ENCODE measurements at places on chromosomes 5 and 9.

DNA sequence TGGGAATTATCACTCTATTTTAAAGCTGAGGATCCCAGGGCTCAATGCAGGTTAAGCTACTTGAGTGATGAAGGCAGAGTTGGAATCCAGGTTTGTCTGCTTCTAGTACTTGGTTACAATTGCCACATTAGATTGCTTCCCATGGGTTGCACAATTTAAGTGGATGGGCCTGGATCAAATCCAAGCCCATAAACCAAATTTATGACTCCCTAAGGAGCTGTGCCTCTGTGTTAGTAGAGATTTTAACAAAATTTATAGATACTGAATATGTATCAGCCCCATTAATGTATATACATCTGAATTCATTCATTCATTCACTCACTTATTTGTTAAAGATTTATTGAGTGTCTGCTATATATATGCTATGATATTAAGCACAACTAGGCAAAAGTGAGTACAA lies 332.3 kb upstream of the KLF9 start:
- DNase-seq = no peak

GRCh38 chr5:128341056-128341455 lies 197.0 kb downstream of the FBN2 start:
- no peak for DNase-seq

GRCh38 chr9:131270171-131271015 lies 5.9 kb downstream of the FAM78A start:
- DNase-seq = peak; percentile 66

- no peak for DNase-seq
These were observed 39.6 kb downstream of the POC5 start for GRCh38 chr5:75677607-75678006.

- DNase-seq = no peak
These were observed 381.2 kb downstream of the NFIB start for GRCh38 chr9:13932528-13933267.

DNA sequence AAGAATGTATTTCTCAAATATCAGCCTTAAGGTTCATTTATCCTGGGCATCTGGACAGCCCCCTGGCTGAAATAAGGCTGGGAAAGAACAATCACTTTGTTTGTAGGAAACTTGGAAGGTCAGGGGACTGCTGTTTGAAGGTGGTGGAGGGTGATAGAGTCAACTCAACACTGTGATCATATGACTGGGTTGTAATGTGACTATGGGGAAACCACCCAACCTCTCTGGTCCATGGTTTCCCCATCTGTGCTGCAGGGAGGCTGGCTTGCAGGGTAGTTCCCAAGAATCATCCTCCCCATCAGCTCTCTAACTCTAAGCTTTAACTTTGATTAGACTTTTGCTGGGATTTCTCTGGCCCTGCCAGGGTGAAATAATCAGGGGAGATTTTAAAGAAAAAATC lies 10.0 kb downstream of the INSYN2B start:
- no peak for DNase-seq

- no peak for DNase-seq
These were observed 23.5 kb downstream of the KLF9 start for GRCh38 chr9:70390933-70391341.

GRCh38 chr5:178196281-178196812 lies 8.0 kb upstream of the HNRNPAB start:
- DNase-seq = no peak

DNA sequence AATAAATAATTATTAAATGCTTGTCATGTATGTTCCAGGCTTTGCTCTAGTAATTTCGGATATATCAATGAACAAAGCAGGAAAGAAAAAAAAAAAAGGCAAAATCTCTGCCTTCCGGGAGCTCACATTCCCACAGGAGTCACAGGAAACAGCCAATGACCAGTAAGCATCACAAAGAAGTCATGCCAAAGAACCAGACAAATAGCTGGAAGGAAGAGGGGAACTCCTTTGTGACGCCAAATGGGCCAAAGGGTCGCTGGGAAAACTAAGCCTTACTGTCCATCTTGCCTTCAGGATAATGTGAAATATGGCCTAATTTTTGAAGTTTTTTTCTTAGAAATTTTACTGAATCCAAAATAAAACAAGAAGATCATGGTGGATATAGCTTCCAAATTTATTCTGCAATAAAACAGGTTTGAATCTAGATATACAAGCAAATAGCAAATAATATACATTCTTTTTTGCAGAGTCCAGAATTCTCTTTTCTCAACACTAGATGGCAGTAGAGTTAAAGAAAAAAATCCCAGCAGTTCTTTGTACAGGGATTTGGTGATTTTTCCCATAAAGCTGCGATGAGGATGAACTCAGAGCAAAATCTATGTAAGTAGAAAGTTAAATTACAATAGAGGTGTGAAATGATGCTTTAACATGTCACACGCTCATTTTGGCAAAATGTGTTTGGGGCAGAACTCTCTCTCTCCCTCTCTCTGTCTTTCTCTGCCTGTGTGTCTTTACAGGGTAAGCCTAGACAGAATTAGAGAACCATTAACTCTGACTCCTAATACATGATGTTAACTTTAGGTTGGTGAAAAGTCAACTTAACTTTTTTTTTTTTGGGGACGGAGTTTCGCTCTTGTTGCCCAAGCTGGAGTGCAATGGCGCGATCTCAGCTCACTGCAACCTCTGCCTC lies 60.0 kb upstream of the TUT7 start:
- DNase-seq = peak; percentile 48
